Heart right ventricle (tissue), 16 donors: ENCODE measurements at places on chromosomes 1 and 21. TPM values are rescaled to one million over a fixed set of nuclear protein-coding genes. Genes with fewer than 3 reads are reported as not detected.

Gene AGO1
- total RNA-seq: 21.9 TPM

Gene TMPRSS3
- not detected for total RNA-seq

Gene AADACL3
- not detected for total RNA-seq

Gene ANXA9
- 0.15 TPM for total RNA-seq

Gene TMEM125
- total RNA-seq: 0.15 TPM

Gene CAPN9
- 0.25 TPM for total RNA-seq

Gene S100A16
- total RNA-seq: 58.0 TPM

Gene GBP4
- total RNA-seq: 8.9 TPM

Gene RIPPLY3
- not detected for total RNA-seq
